Uterus (tissue), 4 donors: ENCODE measurements at places on chromosomes 12 and 14. TPM values are rescaled to one million over a fixed set of nuclear protein-coding genes. Genes with fewer than 3 reads are reported as not detected.

GLIPR1 gene
- 43.8 TPM for total RNA-seq

APOF gene
- not detected for total RNA-seq

PLXNC1 gene
- 18.8 TPM for total RNA-seq

TAS2R8 gene
- not detected for total RNA-seq

RAPGEF3 gene
- total RNA-seq: 71.5 TPM

AKT1 gene
- total RNA-seq: 87.6 TPM

DNA sequence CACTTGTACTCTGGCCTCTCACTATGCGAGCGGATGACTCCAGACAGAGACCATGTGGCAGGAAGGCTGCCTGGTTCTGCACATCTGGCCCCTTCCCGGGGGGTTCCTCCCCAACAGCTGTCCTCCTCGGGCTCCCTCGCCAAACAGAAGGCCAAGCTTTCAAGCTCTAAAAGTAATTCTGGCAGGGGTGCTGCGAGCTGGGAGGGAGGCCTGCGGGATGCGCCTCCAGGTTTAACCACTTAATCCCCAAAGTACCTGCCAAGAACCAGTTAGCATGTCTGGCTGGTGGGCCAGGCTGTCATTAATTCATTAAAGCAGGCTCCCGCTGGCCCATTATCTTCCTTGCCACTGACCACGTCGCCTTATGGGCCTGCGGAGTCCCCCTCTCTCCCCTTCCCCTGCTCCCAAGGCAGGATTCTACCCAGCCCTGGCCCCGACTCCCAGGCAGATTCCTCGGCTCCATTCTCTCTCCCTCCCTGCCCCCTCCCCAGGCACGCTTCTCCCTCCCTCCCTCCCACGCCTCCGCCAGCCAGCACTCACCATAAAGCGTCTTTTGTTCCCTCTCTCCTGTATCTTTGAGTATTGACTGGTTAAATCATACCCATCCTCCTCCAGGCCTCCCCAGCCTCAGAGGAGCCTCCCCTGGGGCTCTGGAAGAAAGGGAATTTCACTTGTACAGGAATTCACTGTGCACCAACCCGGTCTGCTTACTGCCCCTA, 4.9 kb downstream of the HRK start:
- no peak for DNase-seq

- DNase-seq: no peak
Observed at GRCh38 chr12:88383405-88383804, 196.9 kb downstream of the KITLG start.

DNA sequence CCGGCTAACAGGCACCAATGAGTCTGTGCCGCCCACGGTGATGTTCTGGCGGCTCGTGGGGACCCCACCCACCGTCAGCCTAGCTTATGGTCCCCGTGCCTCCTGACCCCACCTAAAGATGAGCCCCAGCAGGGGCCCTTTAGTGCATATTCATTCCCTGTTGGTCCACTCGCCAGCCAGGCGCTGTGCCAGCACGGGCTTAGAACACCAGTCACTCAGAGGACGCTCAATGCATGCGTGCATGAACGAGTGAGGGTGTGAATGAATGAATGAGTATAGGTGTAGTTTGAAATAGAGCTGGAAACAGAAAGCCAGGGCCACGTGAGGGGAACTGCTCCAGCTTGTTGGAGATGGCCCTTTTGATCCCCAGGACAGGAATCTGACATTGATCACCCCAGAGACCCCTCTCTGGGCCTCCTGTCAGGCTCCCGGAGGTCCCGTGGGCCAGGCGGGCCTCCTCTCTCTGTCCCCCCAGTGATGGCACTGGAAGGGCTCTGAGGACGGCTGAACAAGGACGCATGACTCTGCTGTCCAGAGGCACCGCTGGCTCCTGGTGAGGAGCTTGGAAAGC, 193.9 kb upstream of the C14orf180 start:
- peak; percentile 12 for DNase-seq

GRCh38 chr14:66709291-66709690, 201.3 kb downstream of the GPHN start:
- no peak for DNase-seq

DNA sequence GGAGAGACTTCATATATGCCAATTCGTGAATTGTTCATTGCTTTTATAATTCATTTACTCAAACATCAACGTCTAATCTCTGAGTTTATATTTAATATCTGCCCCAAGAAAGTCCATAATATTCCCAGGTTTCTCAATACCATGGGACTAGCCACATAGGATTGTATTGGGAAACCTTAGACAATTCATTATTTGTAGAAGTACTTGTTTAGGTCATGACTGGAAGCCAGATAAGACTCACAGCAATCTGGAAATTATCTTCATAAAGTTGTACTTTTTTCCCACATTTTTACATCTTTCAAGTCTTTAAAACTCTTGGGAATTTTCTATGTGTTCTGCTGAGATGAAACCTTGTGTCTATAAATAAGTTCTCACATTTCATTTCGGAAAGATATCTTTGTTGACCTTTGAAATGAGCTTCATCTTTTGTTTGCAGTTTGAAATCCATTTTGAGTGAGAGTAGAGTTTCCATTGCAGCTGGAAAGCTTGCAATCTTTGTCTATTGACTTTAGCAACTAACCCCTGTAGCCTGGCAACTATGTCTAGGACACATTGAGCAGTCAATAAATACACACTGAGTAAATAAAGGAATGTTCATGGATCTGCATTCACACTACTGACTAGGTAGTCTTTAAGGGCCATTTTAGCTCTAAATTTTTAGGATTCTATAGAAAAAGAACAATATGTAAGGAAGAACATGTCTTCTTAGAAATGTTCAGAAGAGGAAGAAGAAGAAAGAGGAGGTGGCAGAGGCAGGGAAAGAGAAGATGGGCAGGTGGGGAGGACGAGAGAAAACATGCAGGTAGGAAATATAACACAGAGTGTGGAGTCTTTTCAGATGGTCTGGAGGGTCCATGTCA, 154.4 kb downstream of the LRIG3 start:
- no peak for DNase-seq

GRCh38 chr12:7628381-7628961, 37.2 kb downstream of the APOBEC1 start:
- no peak for DNase-seq

DNA sequence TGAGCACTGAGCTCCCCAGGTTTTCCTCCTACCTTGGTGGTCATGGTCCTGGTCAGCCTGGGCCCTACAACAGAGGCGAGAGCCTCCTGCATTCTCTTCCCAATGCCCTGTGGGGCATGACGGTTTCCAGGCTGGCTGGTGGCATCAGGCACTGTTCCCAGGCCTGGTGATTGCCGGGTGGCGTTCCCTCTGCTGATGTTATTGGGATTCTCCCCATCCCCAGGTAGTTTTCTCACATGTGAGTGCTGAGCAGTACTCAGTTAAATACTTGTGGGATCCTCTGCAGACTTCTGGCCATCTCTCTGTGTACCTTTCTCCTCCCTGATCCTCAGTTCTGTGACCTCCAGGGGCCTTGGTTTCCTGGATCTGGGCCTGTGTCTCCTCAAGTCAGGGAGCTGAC, 15.8 kb downstream of the C1R start:
- DNase-seq: no peak

- DNase-seq: no peak
Observed at GRCh38 chr12:65269603-65270002, 8.9 kb upstream of the MSRB3 start.

- peak; percentile 71 for DNase-seq
Observed at GRCh38 chr12:57852620-57853500, 6.3 kb upstream of the CTDSP2 start.

DNA sequence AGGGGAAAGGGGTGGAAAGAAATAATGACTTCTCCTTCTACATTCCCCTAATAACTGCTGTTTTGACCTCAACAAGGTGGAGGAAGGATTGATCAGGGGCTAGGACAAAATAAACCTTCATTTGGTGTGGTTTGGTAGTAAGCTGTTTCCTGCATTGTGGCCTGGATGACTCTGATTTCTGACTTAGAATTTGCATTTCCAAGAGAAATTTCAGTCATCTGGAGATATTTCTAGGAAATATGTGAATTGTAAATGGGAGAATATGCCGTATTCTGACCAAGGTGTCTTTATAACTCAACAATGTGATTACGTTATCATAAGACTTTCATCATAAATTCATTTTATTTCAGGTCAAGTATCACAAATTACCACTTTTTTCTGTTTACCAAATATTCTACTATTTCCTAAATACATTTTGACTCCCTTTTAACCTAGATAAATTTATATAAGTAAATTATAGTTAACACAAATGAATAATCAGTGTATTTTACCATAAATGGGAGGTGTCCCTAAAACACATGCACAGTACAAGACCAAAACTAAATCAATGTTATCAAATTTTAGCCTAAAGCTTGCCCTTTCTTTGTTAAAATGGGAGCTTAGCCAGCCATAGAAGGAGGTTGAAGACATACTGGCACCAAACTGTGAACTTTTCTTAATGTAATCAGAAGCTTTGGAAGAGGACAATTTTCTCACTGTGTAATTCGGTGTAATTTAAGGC, 828.8 kb downstream of the TMTC2 start:
- DNase-seq: no peak

- DNase-seq: peak; percentile 13
Observed at GRCh38 chr12:7144414-7145120, 14.4 kb downstream of the CLSTN3 start.

DNA sequence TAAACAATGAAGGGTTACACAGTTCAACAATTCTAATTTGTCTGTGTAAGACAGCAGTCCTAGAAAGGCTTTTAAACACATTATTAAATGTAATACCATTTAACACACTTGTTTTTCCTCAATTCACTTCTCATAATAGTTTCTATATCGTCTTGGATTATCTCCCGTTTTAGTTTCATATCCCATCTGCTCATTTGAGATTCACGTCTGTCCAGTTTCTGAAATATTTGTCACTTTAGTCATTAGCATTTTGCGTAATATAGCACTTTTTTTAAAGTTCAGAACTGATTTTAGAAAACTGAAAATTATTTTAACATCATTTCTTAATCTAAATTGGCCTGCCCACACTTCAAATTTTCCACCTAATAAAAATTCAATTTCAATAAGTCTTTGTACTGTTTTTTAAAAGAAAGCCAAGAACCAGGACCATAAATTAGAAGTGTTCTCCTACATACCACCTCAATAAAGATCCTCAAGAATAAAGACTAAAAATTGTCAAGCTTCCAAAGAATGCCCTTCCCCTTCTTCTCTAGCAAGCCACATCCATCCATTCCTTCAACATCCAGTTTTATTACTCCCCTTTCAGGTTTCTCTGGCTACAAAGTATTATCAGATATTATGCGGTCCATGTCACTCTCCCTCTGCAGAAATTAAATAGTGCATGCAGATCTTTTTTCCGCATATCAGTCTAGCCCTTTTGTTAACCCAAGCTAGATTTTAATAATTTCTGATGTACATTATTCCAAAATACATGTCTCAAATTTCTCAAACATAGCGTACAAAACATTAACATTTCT, 11.9 kb downstream of the MED13L start:
- no peak for DNase-seq

DNA sequence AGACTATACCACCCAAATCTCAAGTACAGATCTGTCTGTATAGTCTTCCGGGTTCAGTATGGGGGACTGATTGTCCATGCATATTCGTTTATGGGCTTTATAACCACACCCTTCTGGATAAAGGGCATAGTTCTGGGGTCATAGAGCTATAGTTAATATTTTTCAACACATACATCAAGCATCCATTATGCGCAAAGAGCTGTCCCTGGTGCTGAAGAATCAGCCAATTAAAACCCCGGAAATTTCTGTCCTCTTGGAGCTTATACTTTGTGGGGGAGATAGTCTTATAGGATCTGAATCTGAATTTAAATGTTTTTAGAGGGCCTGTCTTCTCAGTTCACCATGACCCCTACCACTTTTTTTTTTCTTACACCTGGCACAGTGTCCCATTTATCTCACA, 256.7 kb downstream of the SUDS3 start:
- DNase-seq: no peak

- DNase-seq: peak; percentile 63
Observed at GRCh38 chr12:2834581-2835491, at the start of gene NRIP2. Gene NRIP2 (minus strand): TSS chr12:2835035. CDS start chr12:2834983, 52 bp downstream.

- no peak for DNase-seq
Observed at GRCh38 chr12:24554612-24555295, 394.1 kb downstream of the BCAT1 start.

DNA sequence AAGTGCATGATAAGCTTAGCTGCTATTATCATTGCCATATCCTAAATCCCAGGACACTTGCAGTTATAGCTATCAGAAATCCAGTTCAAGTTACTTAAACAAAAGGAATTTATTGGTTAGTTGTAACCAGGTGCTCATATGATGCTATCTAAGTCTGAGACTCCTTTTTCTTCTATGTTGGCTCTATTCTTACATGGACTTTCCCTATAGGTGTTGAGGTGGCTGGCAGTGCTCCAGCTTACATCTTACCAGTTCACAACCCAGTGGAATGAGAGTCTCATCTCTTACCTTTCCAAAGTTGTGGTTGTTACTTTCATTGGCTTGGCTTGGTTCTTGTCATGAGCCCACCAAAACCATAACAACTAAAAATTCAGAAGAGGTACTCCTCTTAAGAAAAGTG, 94.6 kb downstream of the DACT1 start:
- DNase-seq: no peak

GRCh38 chr12:100715976-100716944, 78.3 kb upstream of the ANO4 start:
- no peak for DNase-seq

DNA sequence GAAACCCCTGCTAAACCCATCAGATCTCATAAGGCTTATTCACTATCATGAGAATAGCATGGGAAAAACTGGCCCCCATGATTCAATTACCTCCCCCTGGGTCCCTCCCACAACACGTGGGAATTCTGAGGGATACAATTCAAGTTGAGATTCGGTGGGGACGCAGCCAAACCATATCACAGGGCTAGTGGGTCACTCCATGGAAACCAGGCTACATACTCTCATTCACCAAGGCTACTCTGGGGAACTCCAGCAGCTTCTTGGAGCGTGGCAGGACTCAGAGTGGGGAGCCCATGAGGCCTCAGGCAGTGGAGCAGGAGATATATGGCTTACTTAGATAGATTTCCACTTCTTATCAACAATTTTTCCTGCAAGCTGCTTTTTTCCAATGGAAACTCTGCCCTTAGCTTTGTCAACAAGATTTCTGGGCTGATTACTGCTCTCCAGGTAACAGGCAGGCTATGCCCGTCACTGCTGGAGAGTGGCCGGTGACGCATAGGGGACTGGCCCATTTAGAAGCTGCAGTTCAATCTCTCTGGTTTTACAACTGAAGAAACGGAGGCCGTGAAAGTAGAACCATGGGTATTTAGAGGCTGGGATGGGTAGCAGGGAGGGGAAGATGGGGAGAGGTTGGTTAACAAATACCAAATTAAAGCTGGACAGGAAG, 16.5 kb downstream of the VDR start:
- DNase-seq: no peak

DNA sequence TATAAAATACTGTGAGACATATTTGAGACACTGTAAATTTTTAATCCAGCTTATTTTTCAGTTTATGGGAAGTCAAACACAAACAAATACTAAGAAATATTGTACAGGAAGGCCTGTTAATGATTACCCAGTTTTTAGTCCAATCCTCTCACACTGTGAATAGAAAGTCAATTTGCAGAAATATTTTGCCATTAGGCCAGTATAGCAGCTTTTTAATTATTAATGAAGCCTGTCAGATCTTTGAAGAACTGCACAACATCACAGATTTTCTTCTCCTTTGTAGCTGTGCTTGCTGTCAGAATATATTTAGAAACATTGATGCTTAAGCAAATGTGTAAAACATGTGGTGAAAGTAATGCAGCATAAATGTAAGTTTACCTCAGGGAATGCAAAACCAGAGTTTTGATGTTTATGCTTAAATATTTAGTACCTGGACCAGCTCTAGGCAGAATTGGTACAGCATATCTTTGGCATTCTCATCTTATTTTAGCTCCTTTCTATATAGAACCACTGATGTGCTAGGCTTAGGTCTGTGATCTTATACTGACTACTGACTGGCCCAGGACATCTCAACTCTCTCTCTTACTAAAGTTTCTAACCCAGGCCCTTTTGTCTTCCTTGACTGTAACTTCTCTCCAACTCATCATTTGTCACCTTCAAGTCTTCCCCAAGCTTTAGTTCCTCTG, 230.8 kb upstream of the NAV3 start:
- no peak for DNase-seq
